ENCODE measurements at places on chromosomes 6 and 20.

- no peak for DNase-seq
Observed at GRCh38 chr6:57222743-57223077, 603 bp upstream of the RAB23 start.

- no peak for DNase-seq
Observed at GRCh38 chr20:12644461-12644860, 364.3 kb upstream of the SPTLC3 start.

GRCh38 chr20:59253325-59253724 is 47.1 kb upstream of the EDN3 start:
- no peak for DNase-seq

DNA sequence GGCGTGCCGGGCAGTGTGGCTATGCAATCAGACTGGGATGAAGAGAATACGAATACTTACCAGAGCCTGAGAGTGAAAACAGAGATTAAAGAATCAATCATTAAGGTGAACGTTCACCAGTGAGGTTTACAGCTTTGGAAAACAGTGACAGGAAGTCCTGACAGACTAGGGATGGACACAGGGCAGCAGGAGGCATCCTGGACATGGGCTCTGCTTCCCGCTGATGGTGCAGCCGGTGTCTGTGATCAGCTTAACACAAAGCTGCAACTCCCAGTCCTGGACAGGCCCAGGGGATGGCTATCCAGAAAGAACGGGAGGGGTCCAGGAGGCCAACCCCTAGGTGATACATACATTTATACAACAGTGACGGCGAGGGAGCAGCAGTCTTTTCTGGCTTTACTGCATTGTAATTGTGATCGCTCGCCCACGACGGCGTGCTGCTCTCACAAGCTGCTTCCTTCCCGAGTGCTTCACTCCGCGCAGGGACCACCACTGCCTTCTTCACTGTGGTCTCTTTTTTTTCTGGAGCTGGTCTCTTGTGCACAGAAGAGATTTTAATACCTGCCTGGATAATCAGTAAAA is 20.7 kb downstream of the DIDO1 start:
- no peak for DNase-seq

GRCh38 chr6:79467716-79468115 is 69.5 kb downstream of the LCA5 start:
- DNase-seq = no peak

- no peak for DNase-seq
Observed at GRCh38 chr20:13085275-13085674, 76.5 kb downstream of the SPTLC3 start.

DNA sequence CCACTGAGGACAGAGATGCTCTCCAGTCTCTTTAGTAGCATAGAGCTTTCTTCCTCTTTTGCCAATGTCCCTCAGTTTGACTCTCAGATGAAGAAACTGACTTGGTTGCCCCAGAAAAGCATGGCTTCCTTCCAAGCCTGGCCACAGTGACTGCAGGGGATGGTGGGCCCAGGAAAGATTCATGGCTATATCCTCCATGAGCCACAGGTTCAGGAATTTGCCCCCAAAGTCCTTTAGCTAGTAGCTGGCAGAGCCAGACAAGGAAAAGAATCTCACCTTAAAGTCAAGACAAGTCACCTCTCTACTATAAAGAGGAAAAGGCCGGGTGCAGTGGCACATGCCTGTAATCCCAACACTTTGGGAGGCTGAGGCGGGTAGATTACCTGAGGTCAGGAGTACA is 43.4 kb downstream of the TRAM2 start:
- no peak for DNase-seq

- DNase-seq = no peak
Observed at GRCh38 chr6:31907158-31907813, 5.4 kb upstream of the ZBTB12 start.

DNA sequence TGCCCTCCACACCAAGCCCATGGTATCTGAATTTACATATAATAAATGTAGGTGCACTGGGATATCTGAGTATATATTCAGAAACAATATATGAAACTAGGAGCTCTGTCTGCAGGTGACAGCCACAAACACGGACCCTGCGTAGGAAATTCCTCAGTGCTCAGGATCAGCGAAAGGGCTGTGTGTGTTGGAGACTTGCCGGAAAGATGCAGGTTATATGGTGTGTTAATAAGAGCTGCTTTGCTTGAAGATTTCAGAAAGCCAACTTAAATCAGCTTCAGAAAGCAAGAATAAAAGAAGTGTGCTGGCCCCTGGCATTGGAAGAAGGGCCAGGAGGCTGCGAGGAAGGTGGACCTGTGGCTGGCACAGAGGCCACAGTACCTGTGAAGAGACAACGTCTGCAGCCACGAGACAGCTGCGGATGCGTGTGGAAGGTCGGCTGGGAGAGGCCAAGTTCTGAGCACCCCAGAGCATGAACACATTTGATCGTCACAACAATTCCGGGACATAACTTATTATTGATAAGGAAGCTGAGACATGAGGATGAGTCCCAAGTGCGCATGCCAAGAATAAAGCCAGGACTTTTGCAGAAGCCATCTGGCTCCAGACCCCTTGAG is 183.2 kb downstream of the DLL1 start:
- no peak for DNase-seq

- DNase-seq = no peak
Observed at GRCh38 chr6:98828211-98828788, 6.1 kb upstream of the POU3F2 start.

- no peak for DNase-seq
Observed at GRCh38 chr20:35355372-35355771, 56.4 kb downstream of the UQCC1 start.

- DNase-seq = no peak
Observed at GRCh38 chr20:8670893-8671215, 398.0 kb upstream of the PLCB4 start.

GRCh38 chr6:157497579-157497978 is 116.6 kb downstream of the ZDHHC14 start:
- DNase-seq = no peak

- DNase-seq = no peak
Observed at GRCh38 chr6:118263921-118264486, 284.1 kb upstream of the PLN start.

- no peak for DNase-seq
Observed at GRCh38 chr6:139544701-139545057, 170.2 kb upstream of the CITED2 start.

DNA sequence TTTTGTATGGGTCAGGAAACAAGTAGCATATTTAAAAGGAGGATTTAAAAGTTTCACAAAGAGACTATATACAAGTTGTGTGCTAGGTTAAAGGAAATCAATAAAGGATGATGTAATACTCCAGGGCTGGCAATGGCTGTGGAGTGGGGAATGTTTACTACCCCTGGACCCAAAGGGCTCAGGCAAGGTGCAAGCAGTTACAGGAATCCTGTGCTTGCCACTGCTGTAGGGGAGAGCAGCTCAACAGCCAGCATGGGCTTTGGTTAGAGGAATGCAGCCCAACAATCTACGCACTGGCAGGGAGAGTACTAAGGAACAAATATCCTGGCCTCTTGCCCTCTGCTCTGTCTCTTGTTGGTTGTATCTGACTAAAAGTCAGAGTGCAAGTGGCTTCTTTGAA is 1642.2 kb downstream of the KHDRBS2 start:
- no peak for DNase-seq

GRCh38 chr6:50077385-50077784 is 27.7 kb upstream of the DEFB112 start:
- no peak for DNase-seq

- no peak for DNase-seq
Observed at GRCh38 chr6:109718991-109719390, 27.9 kb downstream of the FIG4 start.

GRCh38 chr20:51886341-51886740 is 84.0 kb upstream of the SALL4 start:
- DNase-seq = no peak

DNA sequence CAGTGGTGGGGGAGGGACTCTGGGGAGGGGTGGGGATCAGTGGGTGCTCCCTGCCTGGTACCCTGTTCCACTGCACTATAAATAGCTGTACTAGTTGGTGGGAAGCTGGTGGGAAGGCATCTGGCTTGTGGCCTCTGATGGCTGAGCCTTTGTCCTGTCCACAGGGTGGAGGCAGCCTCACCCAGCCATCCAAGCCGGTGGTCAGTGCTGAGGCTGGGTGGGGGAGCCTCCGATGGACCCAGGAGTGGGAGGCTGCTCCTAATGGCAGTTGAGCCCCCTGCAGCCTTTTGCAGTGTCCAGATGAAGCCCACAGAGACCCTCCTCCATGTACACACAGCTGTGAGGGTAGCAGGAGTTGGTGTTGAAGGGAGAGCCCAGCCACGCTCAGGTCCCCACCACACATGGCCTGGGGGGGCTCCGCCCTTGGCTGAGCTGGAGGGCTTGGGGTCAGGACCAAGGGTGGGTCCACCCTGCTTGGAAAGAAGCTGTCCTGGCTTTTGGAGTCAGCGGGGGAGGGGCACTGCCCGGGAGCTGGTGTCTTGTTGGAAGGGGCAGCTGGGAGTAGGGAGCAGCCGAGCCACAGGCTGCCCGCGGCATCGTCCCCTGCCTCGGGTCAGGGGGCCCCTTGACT is 2.5 kb downstream of the PPDPF start:
- no peak for DNase-seq

GRCh38 chr6:111993342-111993741 is 60.6 kb upstream of the CCN6 start:
- no peak for DNase-seq
